ENCODE measurements at places on chromosomes 3 and 15. TPM values are rescaled to one million over a fixed set of nuclear protein-coding genes. Genes with fewer than 3 reads are reported as not detected.
A peak's percentile ranks its signal among the peaks of the same experiment; 100 is the strongest.

Gene FETUB
- not detected for total RNA-seq

Gene POPDC2
- total RNA-seq = 0.26 TPM

Gene EEFSEC
- 2.3 TPM for total RNA-seq

Gene C3orf22
- total RNA-seq = not detected

DNA sequence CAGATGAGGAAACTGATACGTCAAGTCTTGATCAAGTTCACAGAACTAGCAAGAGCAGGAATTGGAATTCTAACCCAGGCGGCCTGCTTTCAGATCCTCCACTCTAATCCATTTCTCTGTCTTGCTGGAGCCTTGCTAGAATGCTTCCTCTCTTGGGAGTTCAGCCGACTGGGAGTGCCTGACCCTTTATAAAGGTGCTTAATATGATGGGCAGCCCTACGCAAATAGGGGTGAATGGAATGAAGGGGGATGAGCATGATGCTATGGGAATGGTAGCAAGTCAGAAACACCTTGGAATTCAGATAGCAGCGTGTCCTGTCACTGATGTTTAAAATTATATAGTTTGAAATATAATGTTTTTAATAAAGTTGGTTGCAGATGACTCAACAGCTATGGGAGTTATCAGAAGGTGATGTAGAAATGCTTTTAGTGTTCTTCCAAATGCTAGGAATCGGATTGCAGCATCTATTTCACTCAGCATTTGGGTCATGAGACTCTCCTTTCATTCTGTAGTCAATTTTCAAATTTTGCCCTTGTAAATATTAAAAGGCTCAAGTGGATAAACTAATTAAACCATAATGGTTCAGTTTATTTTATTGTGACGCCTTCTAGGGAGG, 150.7 kb downstream of the FNDC3B start:
- peak; percentile 59 for DNase-seq

DNA sequence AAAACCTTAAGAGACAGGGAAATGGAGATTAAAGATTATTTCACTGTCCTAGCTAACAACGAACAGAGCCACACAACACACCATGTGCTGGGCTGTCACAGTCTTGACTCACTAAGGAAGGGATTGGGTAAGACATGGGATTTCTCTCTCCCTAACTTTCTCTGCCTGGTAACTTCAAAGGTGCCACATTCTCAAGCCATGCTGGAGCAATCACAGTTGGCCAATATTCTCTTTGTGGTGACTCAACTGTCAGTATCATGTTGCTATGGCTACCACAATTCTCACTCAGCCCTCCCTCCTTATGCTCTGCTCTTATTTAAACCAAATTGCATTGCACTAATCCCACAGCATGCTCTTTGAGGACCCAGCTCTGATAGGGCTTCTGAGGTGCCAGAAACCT, 74.0 kb downstream of the OXNAD1 start:
- DNase-seq = peak; percentile 90

DNA sequence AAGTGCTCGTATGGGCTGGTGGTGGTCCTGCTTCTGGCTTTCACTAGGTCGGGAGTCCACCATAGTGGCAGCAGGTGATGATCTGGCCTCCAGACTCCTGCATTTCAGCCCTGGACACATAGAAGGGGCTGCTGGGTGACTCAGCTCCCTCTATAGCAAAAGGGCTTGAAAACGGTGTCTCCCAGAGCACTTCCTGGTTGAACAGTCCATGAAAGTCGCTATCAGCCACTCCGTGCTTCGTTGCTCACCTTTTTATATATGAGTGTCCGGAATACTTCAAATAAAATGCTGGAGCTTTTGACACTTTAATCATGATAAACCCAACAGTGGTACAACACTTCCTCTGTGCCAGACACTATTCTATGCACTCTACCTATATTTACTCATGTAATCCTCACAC, 213.2 kb downstream of the PDZRN3 start:
- no peak for DNase-seq

DNA sequence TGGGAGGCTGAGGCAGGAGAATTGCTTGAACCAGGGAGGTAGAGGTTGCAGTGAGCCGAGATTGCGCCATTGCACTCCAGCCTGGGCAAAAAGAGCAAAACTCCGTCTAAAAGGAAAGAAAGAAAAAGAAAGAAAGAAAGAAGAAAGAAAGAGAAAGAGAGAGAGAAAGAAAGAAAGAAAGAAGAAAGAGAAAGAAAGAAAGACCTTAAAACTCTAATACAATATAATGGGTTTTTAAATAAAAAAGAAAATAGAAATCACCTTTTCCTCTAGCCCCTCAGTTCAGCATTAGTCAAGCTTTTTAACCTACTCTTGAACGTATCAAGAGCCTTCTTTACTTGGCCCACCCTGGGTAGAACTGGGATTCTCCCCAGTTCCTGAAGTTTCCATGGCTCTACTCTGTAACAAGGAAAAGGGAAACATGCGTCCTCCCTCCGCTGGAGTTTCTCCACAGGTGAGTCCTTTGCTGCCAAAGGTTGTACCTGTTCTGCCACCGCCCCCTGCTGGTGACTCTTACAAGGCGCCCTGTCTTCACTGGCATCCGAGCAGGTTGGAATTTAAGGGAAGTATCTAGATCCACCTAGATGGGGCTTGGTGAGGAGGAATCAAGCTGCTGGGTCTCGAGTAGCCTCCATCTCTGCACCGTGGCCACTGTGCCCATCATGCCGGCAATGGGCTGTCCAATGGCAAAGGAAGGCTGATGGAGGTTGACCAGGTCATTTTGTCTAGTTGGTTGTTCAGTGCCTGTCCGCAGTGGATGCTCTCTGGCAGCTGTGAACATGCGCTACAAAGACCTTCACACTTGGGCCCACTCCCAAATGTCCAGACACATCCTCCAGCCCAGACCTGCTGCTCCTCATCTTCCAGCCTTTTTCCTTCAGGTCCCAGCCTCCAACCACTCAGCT, 20.6 kb upstream of the EPHB3 start:
- peak; percentile 33 for DNase-seq

- no peak for DNase-seq
These were observed 63.9 kb downstream of the UQCC5 start for GRCh38 chr3:52600258-52600657.

- peak; percentile 52 for DNase-seq
These were observed 116.7 kb downstream of the FNDC3B start for GRCh38 chr3:172155897-172156585.

Data from fibroblast of lung (primary cell).